ENCODE measurements at places on chromosomes 6 and 20. TPM values are rescaled to one million over a fixed set of nuclear protein-coding genes. Genes with fewer than 3 reads are reported as not detected.

DNA sequence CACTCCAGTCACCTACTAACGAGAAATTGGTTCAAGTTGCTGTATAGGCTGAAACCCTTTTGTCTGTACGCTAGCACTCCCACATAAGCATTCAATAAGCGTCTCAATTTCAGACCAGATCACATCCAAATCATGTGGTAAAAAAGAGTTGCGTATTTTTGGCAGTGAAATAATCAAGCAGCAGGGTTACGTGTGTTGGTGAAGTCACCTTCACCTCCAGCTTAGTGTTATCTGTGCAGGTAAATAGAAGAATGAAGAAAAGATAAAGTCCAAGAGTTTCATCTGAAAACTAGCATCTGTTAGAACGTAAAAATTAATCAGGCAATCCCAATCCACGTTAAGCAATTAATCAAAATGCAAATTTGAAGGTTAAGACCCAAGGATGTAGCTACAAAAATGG lies 11.3 kb downstream of the SSR1 start:
- H3K4me1 ChIP-seq, result no peaks in the 10 kb centered on the region
- H3K36me3 ChIP-seq, result peaks cover 8% of the 10 kb centered on the region
- no peak for DNase-seq
- H3K27me3 ChIP-seq, result no peaks in the 10 kb centered on the region

DNA sequence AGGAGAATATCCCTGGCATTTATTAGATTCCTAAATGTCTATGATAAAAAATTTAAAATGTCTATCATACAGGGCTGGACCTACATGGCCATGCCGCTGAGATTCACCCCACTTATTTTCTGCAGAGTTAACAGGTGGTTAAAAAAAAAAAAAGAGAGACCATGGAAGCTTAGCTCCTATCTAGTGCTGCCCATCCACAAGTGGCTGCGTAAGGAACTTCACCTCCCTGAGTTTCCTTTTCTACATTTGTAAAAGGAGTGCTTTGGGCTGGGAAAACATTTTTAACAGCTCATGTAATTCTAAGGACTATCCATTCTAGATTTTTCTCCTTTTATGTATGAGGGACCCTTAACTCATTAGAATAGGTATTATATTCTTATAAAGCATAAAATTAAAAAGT lies 534.1 kb downstream of the MMUT start:
- no peak overlapping the region for H3K27ac ChIP-seq
- no peaks in the 10 kb centered on the region for H3K36me3 ChIP-seq
- no peaks in the 10 kb centered on the region for H3K27me3 ChIP-seq

HLA-DMA gene
- total RNA-seq, result 109 TPM

DNA sequence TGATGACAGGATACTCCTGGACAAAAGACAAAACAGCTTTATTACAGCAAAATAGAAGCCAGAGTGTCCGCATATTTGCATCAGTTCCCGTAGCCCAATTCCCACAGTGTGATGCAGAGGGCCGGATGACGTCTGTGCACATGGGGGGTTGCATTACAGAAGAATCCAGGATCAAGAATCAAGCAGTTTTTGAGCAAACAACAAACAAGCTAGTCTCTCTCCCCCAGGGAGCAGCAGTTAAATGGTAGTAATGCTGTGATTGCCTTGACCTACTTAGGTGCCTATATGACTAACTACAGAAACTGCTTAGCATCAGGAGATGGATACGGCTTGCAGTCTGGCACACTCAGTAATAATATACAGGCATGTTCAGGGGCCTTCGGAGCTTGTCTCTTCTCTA lies 3.2 kb upstream of the SDHAF4 start:
- no peaks in the 10 kb centered on the region for H3K36me3 ChIP-seq
- no peaks in the 10 kb centered on the region for H3K4me1 ChIP-seq
- no peak overlapping the region for H3K4me3 ChIP-seq

DNA sequence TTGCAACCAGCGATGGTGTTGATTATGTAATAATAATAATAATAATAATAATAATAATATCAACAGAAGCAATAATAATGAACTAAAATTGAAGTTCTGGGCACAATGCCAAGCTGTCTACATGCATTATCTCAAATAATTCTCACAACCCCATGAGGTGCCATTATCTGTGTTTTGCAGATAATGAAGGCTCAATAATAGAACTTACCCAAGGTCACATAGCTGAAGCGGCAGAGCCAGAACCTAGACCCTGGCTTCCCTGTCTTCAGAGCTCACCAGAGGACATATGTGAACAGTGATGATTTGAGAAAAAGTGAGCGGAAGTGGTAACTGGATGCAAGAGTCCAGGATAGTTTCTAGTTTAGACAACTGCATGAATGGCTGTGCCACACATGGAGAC lies 91.0 kb downstream of the HIVEP1 start:
- H3K27me3 ChIP-seq, result no peaks in the 10 kb centered on the region
- no peaks in the 10 kb centered on the region for H3K36me3 ChIP-seq
- no peak for DNase-seq
- H3K27ac ChIP-seq, result no peak overlapping the region
- H3K4me1 ChIP-seq, result no peaks in the 10 kb centered on the region

DNA sequence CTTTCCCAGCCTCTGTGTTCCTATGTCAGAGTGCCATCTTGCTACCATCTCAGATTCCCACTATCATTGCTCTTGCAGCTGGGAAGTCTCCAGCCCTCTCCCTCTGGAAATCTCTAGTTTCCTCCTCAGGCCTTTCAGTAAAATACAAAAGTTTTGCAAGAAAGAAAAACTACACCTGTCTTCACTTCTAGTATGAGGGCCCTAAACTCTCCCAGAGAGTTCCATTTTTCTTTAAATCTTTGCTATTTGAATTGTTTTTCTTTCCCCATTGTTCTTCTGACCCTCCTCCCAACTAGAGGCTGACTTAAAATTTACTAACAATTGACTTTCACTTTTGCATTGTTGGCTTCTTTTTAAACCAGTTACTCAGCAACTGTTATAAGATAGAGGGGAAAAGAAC lies 62.8 kb downstream of the LY86 start:
- H3K4me3 ChIP-seq, result no peak overlapping the region
- DNase-seq, result no peak

DNA sequence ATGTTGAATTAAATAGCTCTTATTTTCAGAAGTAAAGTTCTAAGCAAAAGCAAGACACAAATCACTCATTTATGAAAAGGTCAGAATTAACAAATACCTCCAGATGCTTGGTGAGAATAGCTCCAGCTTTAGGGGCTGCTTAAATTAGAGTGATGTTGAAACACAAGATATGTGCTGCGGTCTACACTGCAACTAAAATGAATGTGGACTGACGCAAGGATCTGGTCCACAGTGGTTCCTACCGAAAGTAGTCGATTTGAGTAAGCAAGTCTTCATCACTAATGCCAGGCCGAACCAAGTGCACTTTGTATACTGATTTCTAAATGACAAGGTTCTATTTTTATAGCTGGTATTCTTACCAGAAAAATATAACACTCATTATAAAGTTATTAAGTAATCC lies 96.3 kb downstream of the PRDM1 start:
- no peaks in the 10 kb centered on the region for H3K36me3 ChIP-seq
- no peak overlapping the region for H3K27ac ChIP-seq
- H3K27me3 ChIP-seq, result no peaks in the 10 kb centered on the region
- no peaks in the 10 kb centered on the region for H3K4me1 ChIP-seq
- DNase-seq, result no peak

DNA sequence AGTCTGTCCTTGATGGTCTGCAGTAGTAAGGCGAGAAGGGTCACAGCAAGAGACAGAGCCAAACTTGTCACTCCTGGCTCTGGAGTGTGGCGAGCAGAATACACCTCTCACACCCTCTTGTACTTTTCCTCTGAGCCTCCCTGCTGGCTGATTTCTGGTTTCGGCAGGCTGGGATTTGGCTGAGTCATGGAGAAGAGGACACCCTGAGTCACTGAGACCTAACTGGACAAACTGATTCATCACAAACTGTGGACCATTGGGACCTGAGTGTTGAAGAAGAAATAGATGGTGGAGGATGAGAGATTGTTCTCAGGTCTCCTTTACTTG lies 101.7 kb downstream of the F13A1 start:
- H3K27me3 ChIP-seq, result no peaks in the 10 kb centered on the region
- H3K4me1 ChIP-seq, result no peaks in the 10 kb centered on the region
- DNase-seq, result no peak
- no peak overlapping the region for H3K4me3 ChIP-seq
- H3K27ac ChIP-seq, result no peak overlapping the region

PRR18 gene
- not detected for total RNA-seq

DNA sequence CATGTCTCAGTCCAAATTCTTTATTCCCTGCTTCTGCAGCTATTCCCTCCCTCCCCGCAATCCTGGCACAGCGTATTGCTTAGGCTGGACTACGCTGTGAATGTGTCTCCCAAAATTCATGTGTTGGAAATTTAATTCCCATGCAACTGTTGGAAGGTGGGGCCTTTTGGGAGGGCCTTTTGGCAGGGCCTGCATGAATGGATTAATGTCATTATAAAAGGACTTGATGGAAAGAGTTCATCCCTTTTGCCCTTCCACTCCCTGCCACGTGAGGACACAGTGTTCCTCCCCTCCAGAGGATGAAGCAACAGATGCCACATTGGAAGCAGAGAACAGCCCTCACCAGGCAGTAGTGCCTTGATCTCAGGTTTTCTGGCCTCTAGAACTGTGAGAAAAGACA lies 20.4 kb upstream of the NOTCH4 start:
- no peaks in the 10 kb centered on the region for H3K27me3 ChIP-seq
- no peaks in the 10 kb centered on the region for H3K4me1 ChIP-seq
- H3K4me3 ChIP-seq, result no peak overlapping the region

GRCh38 chr6:126100386-126100785 lies 114.0 kb downstream of the TRMT11 start:
- no peaks in the 10 kb centered on the region for H3K4me1 ChIP-seq
- no peaks in the 10 kb centered on the region for H3K36me3 ChIP-seq
- H3K27me3 ChIP-seq, result no peaks in the 10 kb centered on the region
- DNase-seq, result no peak
- no peak overlapping the region for H3K4me3 ChIP-seq

GRCh38 chr6:38057994-38058393 lies 238.5 kb downstream of the ZFAND3 start:
- no peak for DNase-seq
- H3K27ac ChIP-seq, result no peak overlapping the region
- H3K27me3 ChIP-seq, result no peaks in the 10 kb centered on the region
- H3K4me3 ChIP-seq, result no peak overlapping the region
- H3K4me1 ChIP-seq, result peaks cover 2% of the 10 kb centered on the region

- DNase-seq, result no peak
- no peaks in the 10 kb centered on the region for H3K4me1 ChIP-seq
- no peak overlapping the region for H3K4me3 ChIP-seq
- H3K27ac ChIP-seq, result no peak overlapping the region
These were observed 19.5 kb upstream of the SUMO4 start for GRCh38 chr6:149380523-149380922.

DNA sequence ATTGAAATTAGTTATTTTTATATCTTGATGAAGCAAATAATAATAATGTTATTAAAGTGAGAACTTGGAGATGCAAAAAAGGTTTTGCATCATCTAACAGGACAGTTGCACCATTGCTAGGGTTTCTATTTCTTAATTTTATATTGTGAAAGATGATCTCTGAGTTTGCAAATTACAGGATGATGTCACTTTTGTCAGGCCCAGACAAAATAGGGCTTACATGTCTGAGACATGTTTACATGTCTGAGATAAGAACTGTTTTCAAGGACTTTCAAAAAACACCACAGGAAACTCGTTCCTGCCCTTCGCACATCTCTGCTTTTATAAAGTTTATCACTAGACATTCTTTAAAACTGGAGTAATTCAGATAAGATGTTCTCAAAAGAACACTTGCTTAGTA lies 1075.8 kb upstream of the MANEA start:
- no peaks in the 10 kb centered on the region for H3K4me1 ChIP-seq
- no peak overlapping the region for H3K4me3 ChIP-seq
- H3K27ac ChIP-seq, result no peak overlapping the region
- no peaks in the 10 kb centered on the region for H3K27me3 ChIP-seq
- H3K36me3 ChIP-seq, result no peaks in the 10 kb centered on the region

DNA sequence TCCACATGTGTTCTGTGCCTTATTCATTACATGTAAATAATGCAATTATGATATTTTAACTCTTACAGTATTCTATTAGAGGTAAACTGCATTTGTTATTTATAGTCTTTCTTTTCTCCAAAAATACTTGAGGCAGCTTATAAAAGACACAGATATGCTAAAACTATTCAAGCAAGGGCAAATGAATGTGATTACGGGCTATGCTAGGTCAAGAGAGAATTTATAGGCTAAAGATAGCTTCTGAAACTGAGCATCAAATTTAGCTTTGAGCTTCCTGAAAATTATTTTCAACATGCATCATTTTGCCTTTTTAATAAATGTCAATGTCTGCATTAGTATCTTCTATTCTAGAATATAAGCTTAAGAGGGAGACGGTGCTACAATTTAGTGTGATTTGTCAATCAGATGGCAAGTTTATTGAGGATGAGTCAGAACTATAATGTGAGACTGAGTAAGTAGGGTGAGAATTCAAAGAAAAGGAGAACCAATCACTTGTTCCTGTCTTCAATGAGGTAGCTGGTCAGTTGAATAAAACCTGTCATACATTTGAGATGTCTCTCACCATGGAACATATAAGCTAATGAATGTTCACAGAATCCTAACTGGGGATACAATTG lies 669.4 kb upstream of the CITED2 start:
- no peak overlapping the region for H3K4me3 ChIP-seq
- no peak overlapping the region for H3K27ac ChIP-seq
- no peaks in the 10 kb centered on the region for H3K27me3 ChIP-seq
- H3K4me1 ChIP-seq, result no peaks in the 10 kb centered on the region

BTN1A1 gene
- total RNA-seq, result not detected

GRCh38 chr6:34897716-34898115 lies 8.7 kb downstream of the ANKS1A start:
- no peaks in the 10 kb centered on the region for H3K27me3 ChIP-seq
- peaks cover 3% of the 10 kb centered on the region for H3K4me1 ChIP-seq
- H3K4me3 ChIP-seq, result no peak overlapping the region
- no peak overlapping the region for H3K27ac ChIP-seq
- no peak for DNase-seq
- H3K36me3 ChIP-seq, result peaks cover 2% of the 10 kb centered on the region

DNA sequence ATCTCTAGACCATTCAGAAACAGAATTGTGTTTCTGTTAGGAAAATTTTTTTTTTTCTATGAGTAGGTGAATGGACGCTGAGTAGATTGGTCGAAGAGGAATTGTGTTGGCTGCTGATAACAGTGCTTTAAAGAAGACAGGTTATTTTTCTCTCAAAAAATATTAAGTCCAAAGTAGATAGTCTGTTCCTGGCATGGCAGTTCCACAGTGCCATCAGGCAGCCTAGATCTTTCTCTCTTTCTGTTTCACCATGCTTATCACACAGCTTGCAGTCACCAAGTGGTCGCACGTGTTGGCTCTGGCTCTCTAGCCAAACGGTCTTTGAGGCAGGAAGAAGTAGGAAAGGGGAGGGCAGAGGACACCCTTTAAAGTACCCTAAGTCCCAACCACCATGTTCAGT lies 22.4 kb upstream of the SERINC3 start:
- no peak for DNase-seq
- H3K4me3 ChIP-seq, result no peak overlapping the region
- H3K27me3 ChIP-seq, result no peaks in the 10 kb centered on the region
- H3K36me3 ChIP-seq, result no peaks in the 10 kb centered on the region
- no peak overlapping the region for H3K27ac ChIP-seq

SMLR1 gene
- total RNA-seq, result not detected

TMC2 gene
- total RNA-seq, result 0.15 TPM

SYNCRIP gene
- total RNA-seq, result 119 TPM

GRCh38 chr6:41683523-41684310 lies 45.4 kb downstream of the MDFI start:
- no peaks in the 10 kb centered on the region for H3K27me3 ChIP-seq
- no peaks in the 10 kb centered on the region for H3K4me1 ChIP-seq
- H3K36me3 ChIP-seq, result peaks cover 4% of the 10 kb centered on the region
- H3K4me3 ChIP-seq, result no peak overlapping the region
- peak; percentile 95 for DNase-seq

- H3K27me3 ChIP-seq, result peaks cover 4% of the 10 kb centered on the region
- no peaks in the 10 kb centered on the region for H3K36me3 ChIP-seq
- no peak overlapping the region for H3K4me3 ChIP-seq
- H3K27ac ChIP-seq, result no peak overlapping the region
These were observed 708.7 kb downstream of the UTRN start for GRCh38 chr6:144993870-144994269.

RGS17 gene
- total RNA-seq, result 2.2 TPM

All from aorta (tissue), 5 donors.